Activated T-cell treated with anti-CD3 and anti-CD28 coated beads, Interleukin-2, amount 50 U/mL, for 24 hours (primary cell): ENCODE measurements at places on chromosomes 5 and 9.
A peak's percentile ranks its signal among the peaks of the same experiment; 100 is the strongest.

DNA sequence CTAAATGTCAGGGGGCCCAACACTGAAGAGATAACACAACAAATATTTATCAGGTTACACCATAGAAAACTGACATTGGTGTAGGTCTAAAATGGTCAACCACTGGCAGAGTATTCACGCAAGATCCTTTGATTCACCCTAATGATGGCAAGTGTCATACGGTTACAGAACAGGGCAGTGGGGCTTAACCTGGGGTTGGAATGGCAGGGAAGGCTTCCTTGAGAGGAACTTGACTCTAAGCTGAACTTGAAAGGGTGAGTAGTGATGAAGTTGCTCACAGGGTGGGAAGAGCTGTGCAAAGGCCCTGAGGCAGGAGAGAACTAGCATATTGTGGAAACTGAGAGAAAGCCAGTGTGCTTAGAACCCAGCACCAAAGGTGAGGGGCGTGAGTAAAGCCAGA, 97.1 kb upstream of the MVB12B start:
- no peak for DNase-seq
- no peak overlapping the region for H3K4me3 ChIP-seq
- peaks cover 39% of the 10 kb centered on the region for H3K27me3 ChIP-seq

- H3K4me1 ChIP-seq = no peaks in the 10 kb centered on the region
- H3K27me3 ChIP-seq = no peaks in the 10 kb centered on the region
- H3K4me3 ChIP-seq = no peak overlapping the region
- H3K27ac ChIP-seq = no peak overlapping the region
- no peak for DNase-seq
These were observed 1440.8 kb upstream of the ACO1 start for GRCh38 chr9:30943446-30944224.

GRCh38 chr5:143892271-143892670, 80.3 kb downstream of the HMHB1 start:
- no peak overlapping the region for H3K27ac ChIP-seq
- H3K4me1 ChIP-seq = peaks cover 9% of the 10 kb centered on the region

- H3K4me3 ChIP-seq = no peak overlapping the region
- H3K4me1 ChIP-seq = no peaks in the 10 kb centered on the region
- no peak for DNase-seq
- H3K36me3 ChIP-seq = no peaks in the 10 kb centered on the region
- H3K27me3 ChIP-seq = peaks cover 20% of the 10 kb centered on the region
- no peak overlapping the region for H3K27ac ChIP-seq
These were observed 149.7 kb downstream of the ENC1 start for GRCh38 chr5:74490814-74491213.

- H3K27me3 ChIP-seq = no peaks in the 10 kb centered on the region
- peak; percentile 93 for DNase-seq
- peak within 1 kb of the TSS; percentile 92 for H3K27ac ChIP-seq
- peak within 1 kb of the TSS; percentile 93 for H3K4me3 ChIP-seq
- peaks cover 67% of the 10 kb centered on the region for H3K36me3 ChIP-seq
These were observed at the start of gene TRIM52 for GRCh38 chr5:181260720-181261319. TSS of gene TRIM52 (minus strand) at chr5:181261143. CDS start at chr5:181260813, 330 bp downstream.

GRCh38 chr5:145360936-145361335, 474.2 kb downstream of the PRELID2 start:
- no peak for DNase-seq
- H3K4me3 ChIP-seq = no peak overlapping the region
- no peak overlapping the region for H3K27ac ChIP-seq
- H3K4me1 ChIP-seq = no peaks in the 10 kb centered on the region
- no peaks in the 10 kb centered on the region for H3K27me3 ChIP-seq
- no peaks in the 10 kb centered on the region for H3K36me3 ChIP-seq

DNA sequence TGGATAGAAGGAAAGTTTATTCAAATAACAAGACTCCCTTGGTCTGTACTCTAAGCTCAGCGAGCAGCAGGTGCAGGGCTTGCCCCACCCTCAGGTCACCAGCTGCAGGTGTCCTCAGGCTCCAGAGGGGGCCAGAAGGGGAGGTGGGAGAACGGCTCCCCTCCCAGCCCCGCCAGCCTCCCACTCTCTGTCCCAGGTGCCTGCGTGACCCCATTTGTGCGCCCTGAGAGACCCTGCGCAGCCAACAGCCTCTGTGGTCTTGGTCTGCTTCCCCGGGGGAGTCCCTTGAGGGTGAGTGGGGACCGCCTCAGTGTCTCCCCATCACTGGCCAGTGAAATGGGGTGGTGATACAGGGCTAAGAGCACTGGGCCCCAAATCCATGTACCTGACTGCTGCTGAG, 62.3 kb upstream of the STXBP1 start:
- no peaks in the 10 kb centered on the region for H3K36me3 ChIP-seq
- no peak for DNase-seq
- H3K4me1 ChIP-seq = no peaks in the 10 kb centered on the region

GRCh38 chr9:6907772-6908381, 150.1 kb downstream of the KDM4C start:
- H3K27ac ChIP-seq = no peak overlapping the region
- peaks cover 20% of the 10 kb centered on the region for H3K4me1 ChIP-seq
- no peak overlapping the region for H3K4me3 ChIP-seq
- no peak for DNase-seq

DNA sequence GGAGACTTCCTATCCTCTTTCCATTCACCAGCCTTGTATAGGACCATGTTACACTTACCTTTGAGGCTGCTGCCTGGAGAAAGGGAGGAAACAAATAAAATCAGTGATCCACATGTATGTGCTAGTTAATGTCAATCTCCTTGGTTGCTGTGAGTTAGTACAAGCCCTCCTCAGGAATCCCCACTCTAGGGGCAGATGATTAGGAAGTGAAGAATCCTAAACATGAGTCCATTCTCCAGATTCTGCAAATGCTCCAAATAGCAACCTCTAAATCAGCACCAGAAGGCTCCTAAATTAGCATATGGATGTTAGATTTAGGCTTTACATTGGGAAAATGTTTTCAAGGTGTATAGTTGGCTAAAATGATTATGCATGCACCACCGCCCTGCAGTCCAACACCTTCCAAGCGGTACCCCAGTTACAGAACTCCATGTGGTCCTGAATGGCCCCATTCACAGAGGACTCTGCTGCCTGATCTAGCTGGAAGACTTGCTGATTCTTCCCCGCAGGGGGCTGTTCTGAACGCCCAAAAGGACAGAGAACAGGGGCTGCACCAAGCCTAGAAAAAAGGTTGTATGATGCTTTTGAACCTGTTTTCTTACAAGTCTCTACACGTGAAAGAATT, 123.2 kb downstream of the TLE1 start:
- no peak for DNase-seq
- no peaks in the 10 kb centered on the region for H3K36me3 ChIP-seq
- no peaks in the 10 kb centered on the region for H3K27me3 ChIP-seq
- H3K4me3 ChIP-seq = no peak overlapping the region

GRCh38 chr5:171258737-171259415, 50.2 kb upstream of the TLX3 start:
- no peaks in the 10 kb centered on the region for H3K27me3 ChIP-seq
- H3K4me1 ChIP-seq = no peaks in the 10 kb centered on the region
- no peak overlapping the region for H3K27ac ChIP-seq
- H3K36me3 ChIP-seq = no peaks in the 10 kb centered on the region

DNA sequence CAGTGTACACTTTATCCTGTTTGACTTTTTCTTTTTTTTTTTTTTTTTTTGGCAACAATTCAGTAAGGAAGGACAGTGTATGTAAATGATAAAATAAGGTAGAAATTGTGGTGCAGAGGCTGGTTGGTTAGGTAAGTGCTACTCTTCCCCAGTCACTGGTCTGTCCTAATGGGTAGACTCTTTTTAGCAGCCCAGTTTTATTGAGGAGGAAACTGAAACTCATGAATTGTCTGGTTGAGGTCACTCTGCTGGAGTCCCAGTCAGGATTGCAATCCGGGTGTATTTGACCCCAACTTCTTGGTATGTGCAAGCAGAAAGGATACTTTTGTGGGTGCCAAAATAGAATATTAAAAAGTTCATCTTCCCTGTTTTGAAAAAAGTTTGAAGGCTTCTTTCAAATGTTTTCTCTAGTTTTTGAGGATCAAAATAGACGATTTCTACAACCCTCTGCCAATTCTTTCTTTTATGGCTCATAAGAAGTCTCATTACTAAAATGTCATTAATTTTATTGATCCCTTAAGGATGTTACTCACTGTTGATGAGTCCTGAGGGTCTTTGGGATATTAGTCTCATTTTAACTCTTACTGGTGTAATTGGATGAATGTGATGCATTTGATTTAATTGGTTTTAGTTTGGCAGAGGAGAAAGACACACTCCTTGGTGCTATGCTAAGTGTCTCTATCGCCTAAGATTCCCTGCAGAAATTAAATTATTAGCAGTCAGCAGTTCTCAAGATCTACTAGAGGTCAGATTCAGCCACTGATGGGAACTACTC, 171.9 kb downstream of the KDM4C start:
- H3K27me3 ChIP-seq = no peaks in the 10 kb centered on the region
- H3K4me1 ChIP-seq = peaks cover 33% of the 10 kb centered on the region
- no peak overlapping the region for H3K4me3 ChIP-seq

- H3K27ac ChIP-seq = peak overlapping the region; percentile 82
- DNase-seq = no peak
- peaks cover 58% of the 10 kb centered on the region for H3K4me1 ChIP-seq
These were observed 1.5 kb downstream of the CERT1 start for GRCh38 chr5:75509956-75510355.

GRCh38 chr5:176413709-176414191, 2.6 kb downstream of the CLTB start:
- peak overlapping the region; percentile 63 for H3K27ac ChIP-seq
- H3K27me3 ChIP-seq = no peaks in the 10 kb centered on the region
- H3K36me3 ChIP-seq = peaks cover 37% of the 10 kb centered on the region
- H3K4me1 ChIP-seq = peaks cover 52% of the 10 kb centered on the region
- no peak overlapping the region for H3K4me3 ChIP-seq

- peaks cover 5% of the 10 kb centered on the region for H3K4me1 ChIP-seq
- H3K27me3 ChIP-seq = peaks cover 15% of the 10 kb centered on the region
- H3K36me3 ChIP-seq = no peaks in the 10 kb centered on the region
- H3K4me3 ChIP-seq = no peak overlapping the region
- DNase-seq = no peak
- H3K27ac ChIP-seq = no peak overlapping the region
These were observed 8.3 kb downstream of the ITGA2 start for GRCh38 chr5:52997424-52997823.

DNA sequence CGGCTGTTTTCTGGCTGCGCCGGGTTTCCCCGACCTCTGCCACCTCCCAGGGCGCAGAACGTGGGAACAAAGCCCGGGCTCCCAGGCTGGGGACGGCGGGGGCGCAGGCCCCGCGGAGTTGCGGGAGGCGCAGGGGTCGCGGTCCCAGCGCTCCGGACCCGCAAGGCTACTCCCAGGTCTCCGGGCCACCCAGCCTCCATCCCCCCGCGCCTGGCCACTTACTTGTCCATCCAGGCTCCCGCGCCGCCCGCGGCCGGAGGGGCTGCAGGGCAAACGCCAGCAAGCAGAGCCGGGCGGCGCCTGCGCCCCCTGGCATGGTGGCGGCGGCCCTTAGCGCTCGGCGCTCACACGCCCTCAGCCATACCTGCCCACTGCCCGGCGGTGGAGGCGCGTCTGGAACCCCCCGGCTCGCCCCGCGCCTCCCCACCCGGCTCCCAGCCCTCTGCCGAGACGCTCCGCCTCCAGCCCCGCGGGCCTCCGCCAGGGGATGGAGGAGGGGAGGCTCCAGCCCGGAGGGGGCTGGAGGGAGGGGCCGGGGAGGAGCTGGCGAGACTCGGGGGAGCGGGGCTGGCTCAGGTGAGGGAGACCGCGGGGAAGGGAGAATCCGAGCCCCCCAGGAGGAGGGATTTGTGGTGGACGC, at the start of gene ADAM19:
Gene ADAM19, minus strand, starts transcription at position 395 of the 640 bp plus-strand sequence. Its CDS starts 79 bp downstream, at position 316.
- peaks cover 23% of the 10 kb centered on the region for H3K36me3 ChIP-seq
- H3K27ac ChIP-seq = peak within 1 kb of the TSS; percentile 78
- peaks cover 23% of the 10 kb centered on the region for H3K27me3 ChIP-seq
- H3K4me3 ChIP-seq = peak within 1 kb of the TSS; percentile 88

DNA sequence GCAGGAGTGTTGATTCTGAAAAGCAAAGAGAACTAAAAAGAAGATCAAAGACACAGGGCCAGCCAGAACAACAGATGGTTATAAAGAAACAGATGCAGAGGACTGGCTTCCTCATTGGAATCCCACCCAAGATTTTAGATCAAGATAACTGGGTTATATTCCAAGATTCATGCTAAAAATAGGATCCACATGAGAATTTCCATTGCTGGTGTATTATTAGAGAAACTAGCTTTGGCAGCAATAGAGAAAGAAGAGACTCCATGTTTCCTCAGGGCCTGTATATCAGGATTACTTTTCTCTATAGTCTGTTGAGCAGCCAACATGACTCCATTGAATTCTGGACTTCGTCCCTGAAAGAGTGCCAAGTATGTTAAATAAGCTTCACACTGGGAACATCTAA, 367.3 kb downstream of the TUSC1 start:
- DNase-seq = no peak
- no peak overlapping the region for H3K4me3 ChIP-seq
- H3K4me1 ChIP-seq = no peaks in the 10 kb centered on the region
- no peaks in the 10 kb centered on the region for H3K36me3 ChIP-seq
- no peak overlapping the region for H3K27ac ChIP-seq

DNA sequence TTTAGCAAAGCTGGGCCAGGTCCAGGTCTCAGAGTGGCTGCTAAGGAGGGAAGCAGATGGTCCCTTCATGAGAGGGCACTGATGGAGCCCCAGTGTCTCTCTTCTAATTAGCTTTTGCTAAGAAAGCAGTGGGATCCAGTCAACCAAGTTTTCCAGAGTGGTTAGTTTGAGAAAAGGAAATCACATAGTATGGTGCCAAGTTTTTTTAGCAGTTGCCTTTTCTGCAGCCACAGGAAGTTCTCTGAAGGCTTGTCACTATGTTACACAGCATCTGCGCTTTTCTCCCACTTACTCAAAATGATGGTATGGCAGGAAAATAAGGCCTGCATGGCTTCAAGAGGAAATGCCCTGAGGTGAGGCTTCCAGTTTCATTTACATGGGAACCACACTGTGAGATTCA, 331.5 kb upstream of the ZNF462 start:
- H3K27me3 ChIP-seq = no peaks in the 10 kb centered on the region
- H3K4me3 ChIP-seq = no peak overlapping the region
- H3K4me1 ChIP-seq = no peaks in the 10 kb centered on the region
- no peak overlapping the region for H3K27ac ChIP-seq

- H3K36me3 ChIP-seq = no peaks in the 10 kb centered on the region
- H3K27me3 ChIP-seq = peaks cover 3% of the 10 kb centered on the region
- no peak overlapping the region for H3K4me3 ChIP-seq
- H3K4me1 ChIP-seq = no peaks in the 10 kb centered on the region
- no peak for DNase-seq
These were observed 76.2 kb upstream of the NTRK2 start for GRCh38 chr9:84593352-84593751.

DNA sequence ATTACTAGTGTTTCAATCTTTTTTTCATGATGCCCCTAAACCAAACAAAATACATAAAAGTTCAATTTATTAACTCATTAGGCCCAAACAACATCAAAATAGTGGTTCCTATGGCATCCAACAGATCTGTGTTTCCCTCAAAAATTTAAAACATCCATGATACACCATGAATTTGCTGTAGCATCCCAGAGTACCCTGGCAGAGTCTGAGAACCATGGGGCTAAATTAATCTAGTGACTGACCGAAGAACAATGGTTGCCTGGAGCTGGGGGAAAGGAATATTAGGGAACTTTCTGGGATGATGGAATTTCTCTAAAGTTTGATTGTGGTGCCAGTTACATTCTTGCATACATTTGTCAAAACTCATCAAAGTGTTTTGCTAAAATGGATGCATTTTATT, 79.5 kb upstream of the TRIO start:
- DNase-seq = no peak
- no peaks in the 10 kb centered on the region for H3K4me1 ChIP-seq
- H3K27me3 ChIP-seq = peaks cover 4% of the 10 kb centered on the region

GRCh38 chr5:145948921-145949320, 12.5 kb downstream of the SH3RF2 start:
- no peaks in the 10 kb centered on the region for H3K36me3 ChIP-seq
- DNase-seq = no peak
- H3K4me1 ChIP-seq = peaks cover 23% of the 10 kb centered on the region
- no peak overlapping the region for H3K4me3 ChIP-seq
